ENCODE measurements at places on chromosomes 2 and 18.

DNA sequence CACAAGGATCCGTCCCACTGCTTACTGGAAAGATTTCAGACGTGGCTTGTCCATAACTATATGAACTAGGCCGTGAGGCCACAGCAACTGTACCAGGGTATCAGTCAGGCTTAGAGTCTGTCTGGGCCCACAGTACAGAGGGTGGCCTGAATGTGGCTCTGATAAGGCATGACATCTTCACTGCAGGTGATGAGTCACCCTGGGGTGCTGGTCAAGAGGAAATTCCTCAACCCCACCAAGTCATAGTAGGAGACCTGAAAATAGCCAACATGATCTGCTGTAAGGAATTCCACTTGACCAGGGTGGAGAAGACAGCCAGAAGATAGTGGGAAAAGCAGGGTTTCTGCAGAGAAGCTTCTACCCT is 107.7 kb downstream of the INHBB start:
- no peak for DNase-seq

DNA sequence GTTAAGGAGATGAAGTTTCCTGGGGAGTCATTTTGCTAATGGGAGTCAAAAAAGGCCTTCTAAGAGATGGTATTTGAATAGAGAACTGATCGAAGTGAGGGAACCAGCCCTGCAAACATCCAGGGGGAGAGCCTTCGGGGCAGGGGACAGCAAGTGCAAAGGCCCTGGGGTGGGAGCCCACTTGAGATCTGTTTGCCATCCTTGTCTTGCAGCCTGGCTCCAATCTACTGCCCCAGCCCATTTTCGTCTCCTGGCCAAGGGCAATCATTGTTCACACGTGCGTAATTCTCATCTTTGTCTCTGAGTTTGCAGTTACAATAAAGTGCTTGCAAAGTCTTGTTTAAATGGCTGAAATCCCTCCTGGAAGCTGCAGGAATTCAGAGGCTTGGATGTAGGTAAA is 43.1 kb upstream of the AFF3 start:
- DNase-seq = no peak

- DNase-seq = no peak
Measured at GRCh38 chr2:44211183-44211582, 42.5 kb downstream of the PPM1B start.

GRCh38 chr2:30986231-30986580 is 152.0 kb downstream of the GALNT14 start:
- DNase-seq = no peak

- no peak for DNase-seq
Measured at GRCh38 chr2:238250896-238251295, 11.1 kb upstream of the HES6 start.

DNA sequence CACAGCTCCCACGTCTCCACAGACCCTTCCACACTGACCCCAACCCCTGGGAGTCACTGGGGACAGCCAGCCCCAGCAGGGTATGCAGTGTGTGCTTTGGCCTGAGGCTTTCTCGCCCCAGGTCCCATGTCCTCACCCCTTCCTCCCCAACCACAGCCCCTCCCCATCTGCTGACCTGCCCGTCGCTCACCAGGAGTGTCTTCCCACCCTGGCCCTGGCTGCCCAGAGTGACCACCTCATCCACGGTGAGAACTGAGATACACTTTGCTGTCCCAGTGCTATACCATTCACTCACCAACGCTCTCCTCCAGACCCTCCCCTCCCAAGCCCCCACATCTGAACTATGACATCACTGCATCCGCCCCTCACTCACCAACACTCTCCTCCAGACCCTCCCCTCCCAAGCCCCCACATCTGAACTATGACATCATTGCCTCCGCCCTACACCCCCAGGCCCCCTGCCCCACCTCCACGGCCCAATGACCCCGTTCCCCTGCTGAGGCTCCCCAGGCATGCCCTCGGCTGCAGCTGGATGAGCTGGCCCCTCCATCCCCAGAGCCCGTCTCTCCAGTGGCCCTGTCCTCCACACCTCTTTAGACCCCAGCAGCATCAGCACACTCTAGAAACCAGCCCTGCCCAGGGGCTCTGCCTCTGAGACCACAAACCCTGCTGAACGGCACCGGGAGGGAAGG is 55.2 kb downstream of the ANKMY1 start:
- no peak for DNase-seq

DNA sequence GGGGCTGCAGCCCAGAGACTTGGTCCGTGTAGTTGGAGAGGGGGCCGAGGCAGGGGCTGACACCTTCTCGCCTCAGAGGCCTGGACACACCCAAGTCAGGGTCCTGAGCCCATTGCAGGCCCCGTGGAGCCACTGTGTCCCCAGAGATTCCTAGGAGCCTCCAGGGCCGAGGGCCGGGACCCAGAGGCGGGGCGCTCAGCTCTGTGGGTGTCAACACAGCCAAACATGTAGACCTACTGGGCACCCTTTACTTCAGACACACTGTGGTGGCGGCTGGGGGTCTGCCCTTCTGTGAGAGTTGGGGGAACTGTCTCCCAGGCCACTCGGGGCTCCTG is 459 bp upstream of the ESPNL start:
- no peak for DNase-seq

DNA sequence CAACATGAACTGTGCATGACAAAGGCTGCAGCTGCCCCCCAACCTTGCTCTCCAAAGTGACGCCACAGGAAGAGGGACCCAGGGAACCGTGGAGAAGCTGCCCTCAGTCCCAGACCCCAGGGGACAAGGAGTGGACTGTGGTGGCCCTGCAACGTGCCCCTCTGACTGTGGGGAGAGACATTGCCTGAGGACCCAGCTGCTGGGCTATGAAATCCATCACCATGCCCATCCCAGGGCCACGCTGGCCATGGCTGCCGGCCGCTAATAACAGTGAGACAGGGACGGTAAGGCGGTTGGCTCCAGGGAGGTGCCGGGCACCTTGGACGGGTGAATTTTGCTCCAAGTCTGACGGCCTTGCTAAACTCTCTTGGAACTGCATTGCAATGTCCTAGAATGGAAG is 211.3 kb upstream of the HDAC4 start:
- DNase-seq = no peak

DNA sequence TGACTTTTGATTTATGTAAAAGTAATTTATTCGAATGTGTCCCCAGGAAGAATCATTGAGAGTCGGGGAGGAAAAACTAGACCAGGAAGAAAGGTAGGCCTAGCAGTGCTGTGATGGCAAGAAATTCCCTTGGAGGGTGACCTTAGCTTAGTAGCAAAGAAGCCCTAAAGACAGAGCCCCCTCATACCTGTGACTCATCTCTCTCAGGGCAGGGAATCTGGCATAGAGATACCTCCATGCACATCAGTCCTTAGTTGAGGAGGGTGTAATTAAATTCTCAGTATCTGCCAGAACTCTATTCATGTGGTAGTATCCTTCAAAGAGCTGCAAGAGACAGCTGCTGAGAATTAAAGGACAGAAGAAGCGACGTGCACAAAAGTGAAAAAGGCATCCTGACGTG is 360.3 kb downstream of the FBXO15 start:
- DNase-seq = no peak

- no peak for DNase-seq
Measured at GRCh38 chr2:148338541-148338940, 306.0 kb upstream of the EPC2 start.

DNA sequence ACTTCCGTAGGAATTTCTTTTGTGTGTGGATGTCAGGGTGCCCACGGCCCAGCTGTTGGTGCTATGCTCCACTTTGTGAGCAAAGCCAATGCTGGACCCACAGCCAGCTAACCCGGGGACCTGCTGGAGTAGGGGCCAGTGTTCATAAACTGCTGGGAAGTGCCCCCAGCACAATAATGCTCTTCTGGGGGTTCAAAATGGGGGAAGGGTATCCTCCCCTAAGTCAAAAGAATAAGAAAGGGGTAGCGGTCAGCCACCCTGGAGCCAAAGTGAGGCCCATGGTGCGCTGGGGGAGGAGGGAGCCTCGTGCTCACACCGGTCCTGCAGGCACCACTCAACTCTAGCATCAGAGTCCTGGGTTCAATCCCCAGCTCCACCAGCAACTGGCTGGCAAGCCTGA is 115.8 kb upstream of the NPAS2 start:
- DNase-seq = no peak

- DNase-seq = no peak
Measured at GRCh38 chr2:189854187-189854586, 69.9 kb downstream of the PMS1 start.
